Dermis lymphatic vessel endothelial cell (primary cell): ENCODE measurements at places on chromosomes 1 and 21. TPM values are rescaled to one million over a fixed set of nuclear protein-coding genes. Genes with fewer than 3 reads are reported as not detected.

Gene PTGS2
- 3.4 and 5.9 TPM in 2 replicates for total RNA-seq

Gene SPRR2G
- not detected in 2 replicates for total RNA-seq

Gene TMEM240
- 1.2 TPM in 2 replicates for total RNA-seq

Gene ARHGAP30
- not detected in 2 replicates for total RNA-seq

Gene KRTAP10-9
- total RNA-seq = not detected in 2 replicates
